ENCODE measurements at places on chromosomes 4 and X.

DNA sequence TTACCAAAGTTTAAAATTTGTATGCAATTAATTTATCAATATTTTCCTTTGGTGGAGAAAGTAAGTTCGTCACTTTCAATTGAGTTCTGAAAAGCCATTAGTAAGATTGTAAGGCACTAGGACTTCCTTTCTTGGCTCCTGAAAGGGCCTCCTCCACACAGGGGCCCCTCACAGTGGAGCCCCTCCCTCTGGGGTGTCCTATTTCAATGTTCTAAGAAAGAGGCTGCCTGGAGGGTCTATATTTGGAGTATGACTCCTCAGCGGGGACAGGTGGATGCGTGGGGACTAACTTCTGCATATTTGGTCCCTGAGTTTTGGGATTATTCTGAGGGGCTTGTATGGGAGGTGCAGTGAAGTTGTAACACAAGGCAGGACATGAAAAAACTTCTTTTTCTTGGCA is 1.6 kb upstream of the ARMCX4 start:
- no peak for DNase-seq

GRCh38 chr4:105679186-105679585 is 29.3 kb downstream of the INTS12 start:
- no peak for DNase-seq

- no peak for DNase-seq
Measured at GRCh38 chrX:10628906-10629305, 8.5 kb upstream of the MID1 start.

GRCh38 chrX:24395775-24396174 is 35.3 kb downstream of the SUPT20HL1 start:
- peak; percentile 57 for DNase-seq

GRCh38 chr4:72280252-72280651 is 248.5 kb downstream of the NPFFR2 start:
- DNase-seq, result no peak

DNA sequence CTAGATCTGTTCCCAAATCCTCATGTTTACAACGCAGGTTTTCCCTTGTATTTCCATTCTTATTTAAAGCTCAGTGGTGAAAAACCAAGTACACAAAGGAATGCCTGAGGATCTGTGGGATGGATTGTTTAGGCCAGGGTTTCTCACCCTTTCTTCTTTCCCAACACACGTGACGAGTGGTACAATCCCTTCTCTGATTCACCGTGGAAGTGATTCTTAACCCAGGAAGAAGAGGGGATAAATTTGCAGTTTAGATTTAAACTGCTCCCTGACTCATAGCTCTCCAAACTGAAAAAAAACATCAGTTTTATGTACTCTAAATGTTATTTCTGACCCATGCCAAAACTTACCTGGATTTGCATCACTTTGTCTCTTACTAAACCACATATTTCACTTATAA is 17.0 kb downstream of the PAQR3 start:
- no peak for DNase-seq

- DNase-seq, result no peak
Measured at GRCh38 chrX:94107981-94108380, 434.0 kb downstream of the FAM133A start.

GRCh38 chr4:174460684-174461083 is 61.6 kb downstream of the HPGD start:
- no peak for DNase-seq

DNA sequence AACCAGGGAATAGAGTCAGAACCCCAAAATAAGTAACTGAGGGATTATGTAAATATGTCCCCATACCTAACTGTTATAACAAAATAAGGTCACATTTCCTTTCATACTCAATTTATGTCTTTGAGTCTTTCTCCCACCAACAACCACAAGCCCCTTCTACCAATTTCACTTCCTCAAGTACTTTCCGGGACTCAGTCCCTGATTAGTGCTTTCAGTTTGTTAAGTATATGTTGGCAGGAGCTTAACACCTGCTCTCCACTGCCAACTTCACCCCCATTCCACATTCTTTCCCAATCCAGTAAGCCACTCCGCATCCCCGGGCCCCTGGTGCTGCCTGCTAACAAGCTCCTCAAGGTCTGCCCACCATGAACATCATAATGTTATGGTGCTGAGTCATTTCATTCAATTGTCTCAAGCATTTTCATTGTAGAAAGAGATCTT is 71.3 kb upstream of the SPRY1 start:
- DNase-seq, result no peak

- no peak for DNase-seq
Measured at GRCh38 chrX:134006484-134007161, 21.2 kb upstream of the GPC3 start.

DNA sequence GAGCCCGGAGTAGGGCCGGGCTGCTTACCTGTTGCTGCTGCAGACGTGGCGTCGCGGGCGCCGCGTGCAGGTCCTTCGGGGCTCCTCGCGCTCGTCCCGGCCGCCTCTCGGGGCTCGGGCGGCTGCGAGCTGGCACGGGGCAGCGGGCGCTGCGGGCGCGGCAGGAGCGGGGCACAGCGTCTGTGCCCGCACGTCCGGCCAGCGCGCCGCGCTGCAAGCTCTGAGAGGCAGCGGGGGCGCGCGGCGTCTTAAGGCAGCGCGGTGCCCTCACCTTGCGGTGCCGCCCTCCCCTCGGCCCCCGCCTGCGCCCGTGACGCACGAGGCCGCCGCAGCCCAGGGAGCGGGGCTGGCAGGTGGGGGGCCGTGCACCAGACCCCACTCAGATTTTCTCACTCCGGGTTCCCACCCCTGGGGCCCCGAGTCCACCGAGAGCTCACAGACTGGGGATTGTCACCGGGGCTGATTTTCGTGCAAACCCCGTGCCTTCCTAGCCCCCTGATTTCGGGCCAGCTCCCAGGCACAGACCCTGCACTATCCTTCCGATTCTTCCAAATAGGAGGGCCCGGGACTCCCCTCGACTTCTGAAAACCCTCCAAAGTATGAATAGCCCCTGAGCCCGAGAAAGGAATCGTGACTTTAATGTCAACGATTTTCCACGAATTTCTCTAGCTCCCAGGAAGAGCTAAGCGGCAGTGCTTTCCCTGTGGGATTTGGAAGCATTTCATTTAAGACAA is at the start of gene GPR101:
Gene GPR101 (minus strand): TSS at position 222 of the 734 bp plus-strand sequence. CDS start 2,321 bp downstream, outside the sequence.
- no peak for DNase-seq

GRCh38 chrX:98071331-98071730 is 1187.6 kb downstream of the RPA4 start:
- DNase-seq, result no peak
